Fibroblast of skin of left biceps (primary cell): ENCODE measurements at places on chromosomes 6 and 20.
A peak's percentile ranks its signal among the peaks of the same experiment; 100 is the strongest.

GRCh38 chr6:18189196-18189595 is 34.0 kb downstream of the KDM1B start:
- no peak for DNase-seq

GRCh38 chr6:142844065-142844755 is 100.8 kb downstream of the HIVEP2 start:
- DNase-seq = peak; percentile 35

- DNase-seq = peak; percentile 7
Measured at GRCh38 chr6:128807577-128807976, 75.4 kb upstream of the LAMA2 start.

DNA sequence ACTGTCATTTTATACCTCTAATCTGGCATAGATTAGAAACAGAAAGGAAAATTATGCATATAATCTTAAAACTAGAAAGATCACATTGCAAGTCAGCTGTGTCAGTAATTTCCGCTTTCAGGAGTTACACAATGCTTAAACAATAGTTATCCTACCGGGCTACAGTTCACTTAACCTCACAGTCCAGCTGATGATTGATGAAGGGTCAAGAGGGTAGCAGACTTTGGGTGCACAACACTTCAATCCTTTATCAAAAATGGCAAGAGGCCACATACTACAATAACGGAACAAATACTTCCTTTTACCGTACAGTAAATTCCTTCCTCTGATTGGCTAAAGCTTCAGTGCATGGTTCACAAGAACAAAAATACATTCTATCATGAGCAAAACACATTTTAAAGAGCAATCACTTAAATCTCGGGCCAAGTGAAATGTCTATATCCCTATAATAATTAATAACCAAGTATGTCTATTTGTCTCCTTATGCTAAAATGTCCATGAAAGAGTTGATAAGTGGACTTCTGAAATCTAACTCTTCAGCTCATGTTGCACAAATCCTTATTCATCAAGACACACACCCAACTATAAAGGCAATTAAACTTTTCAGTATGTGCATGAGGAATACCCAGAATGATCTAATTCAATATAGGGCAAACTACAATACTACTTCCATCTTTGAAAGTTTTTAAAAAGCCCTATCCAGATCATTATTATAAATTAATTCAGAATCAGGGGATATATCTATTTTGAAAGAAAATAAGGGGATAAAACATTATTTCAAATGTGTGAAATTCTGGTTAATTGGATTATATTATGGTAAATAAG is 76.8 kb downstream of the HIVEP2 start:
- DNase-seq = no peak

DNA sequence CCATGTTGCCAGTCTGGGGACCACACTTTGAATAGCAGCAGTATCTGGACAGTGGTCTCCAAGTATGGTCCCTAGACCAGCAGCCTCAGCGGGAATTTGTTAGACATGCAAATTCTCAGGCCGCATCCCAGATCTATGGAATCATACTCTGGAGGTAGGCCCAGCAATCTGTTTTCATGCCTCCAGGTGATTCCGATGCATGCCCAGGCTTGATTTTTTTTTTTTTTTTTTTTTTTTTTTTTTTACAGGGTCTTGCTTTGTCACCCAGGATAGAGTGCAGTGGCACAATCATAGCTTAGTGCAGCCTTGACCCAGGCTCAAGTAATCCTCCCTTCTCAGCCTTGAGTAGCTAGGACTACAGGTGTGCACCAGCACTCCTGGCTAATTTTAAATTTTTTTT is 682 bp upstream of the SLA2 start:
- DNase-seq = no peak

DNA sequence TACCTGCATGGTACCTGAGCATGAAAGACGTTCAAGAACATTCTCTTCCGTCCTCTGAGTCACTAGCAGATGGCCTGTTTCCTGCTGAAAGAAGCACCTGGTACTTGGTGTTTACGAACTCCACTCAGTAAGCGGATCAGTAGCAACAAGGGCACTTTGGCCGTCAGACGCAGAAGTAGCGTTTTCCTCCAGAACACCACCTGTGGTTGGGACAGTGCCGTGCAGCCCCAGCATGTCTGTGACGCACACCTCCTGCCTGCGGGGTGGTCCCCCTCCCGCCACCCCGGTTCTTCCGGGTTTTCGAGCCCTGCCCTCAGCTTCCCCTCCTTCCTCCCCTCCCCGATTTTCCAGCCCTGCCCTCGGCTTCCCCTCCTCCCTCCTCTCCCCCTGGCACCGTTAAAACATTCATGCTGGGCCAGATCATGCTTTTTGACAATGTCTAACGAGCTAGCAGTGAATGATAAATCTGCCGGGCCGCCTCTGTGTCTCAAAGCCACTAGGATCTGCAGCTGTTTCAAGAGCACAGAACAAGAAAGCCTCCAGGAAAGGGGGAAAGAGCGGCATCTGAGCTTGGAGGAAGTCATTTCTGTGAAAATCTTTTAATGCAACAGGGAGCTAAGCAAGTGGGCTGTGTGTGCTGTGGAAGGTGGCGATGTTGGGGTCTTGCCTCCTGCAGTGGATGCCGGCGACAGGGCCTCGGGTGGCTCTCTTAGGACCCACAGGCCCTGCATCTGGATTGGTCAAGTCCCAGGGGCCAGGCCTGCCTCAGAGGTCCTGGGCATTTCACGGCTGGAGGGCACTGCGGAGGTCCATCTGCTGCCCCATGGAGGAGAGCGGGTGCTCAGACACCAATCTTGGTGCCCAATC is 207.9 kb downstream of the ERMARD start:
- DNase-seq = no peak

- no peak for DNase-seq
Measured at GRCh38 chr6:117555882-117556498, 46.3 kb downstream of the GOPC start.

DNA sequence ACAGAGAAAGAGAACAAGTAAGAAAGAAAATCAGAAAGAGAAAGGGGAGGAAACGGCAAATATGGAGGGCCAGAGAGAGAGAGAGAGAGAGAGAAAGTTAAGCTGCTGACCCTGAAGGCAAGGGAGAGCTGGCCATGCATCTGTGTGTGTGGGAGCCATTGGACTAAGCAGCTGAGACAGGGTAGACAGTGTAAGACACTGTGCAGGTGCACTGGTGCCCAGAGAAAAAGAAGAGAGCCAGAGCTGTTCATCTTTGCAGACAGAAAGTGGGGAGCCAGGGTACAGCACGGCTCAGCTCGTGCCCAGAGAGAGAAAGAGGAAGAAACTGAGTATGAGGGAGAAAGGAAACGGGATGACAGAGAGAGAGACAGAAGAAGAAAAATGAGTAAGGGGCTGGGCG is 24.2 kb upstream of the ZNF318 start:
- DNase-seq = no peak

DNA sequence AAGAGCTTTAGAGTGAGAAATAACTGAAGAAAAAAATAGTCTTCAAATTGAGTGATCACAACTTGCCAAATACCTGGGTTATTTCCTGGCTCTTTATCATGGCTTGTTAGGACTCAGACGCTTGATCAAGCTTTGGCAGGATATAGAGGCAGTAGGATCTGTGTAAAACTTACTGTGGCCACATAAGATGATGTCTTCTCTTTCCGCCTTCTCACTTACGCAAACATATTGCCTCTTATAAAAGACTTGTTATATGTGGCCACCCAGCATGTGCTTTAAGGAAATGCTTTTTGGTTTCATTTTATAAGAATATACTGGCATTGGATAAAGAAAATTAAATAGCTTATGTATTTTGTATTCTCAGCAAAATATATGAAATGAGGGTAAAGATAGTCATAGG is 101.8 kb upstream of the AKIRIN2 start:
- DNase-seq = no peak

GRCh38 chr6:42781796-42782688 is at the start of gene BICRAL:
Gene BICRAL (plus strand): TSS chr6:42782052. CDS start chr6:42822023, 39,971 bp downstream.
- peak; percentile 71 for DNase-seq

- DNase-seq = no peak
Measured at GRCh38 chr6:66538551-66539135, 831.6 kb upstream of the EYS start.

GRCh38 chr6:45707176-45707575 is 308.5 kb downstream of the CLIC5 start:
- DNase-seq = no peak

- no peak for DNase-seq
Measured at GRCh38 chr6:87636315-87636714, 46.4 kb downstream of the ORC3 start.
